ENCODE measurements at places on chromosomes 12 and 14.

GRCh38 chr12:13570005-13570694, 373.6 kb downstream of the EMP1 start:
- no peak for DNase-seq

DNA sequence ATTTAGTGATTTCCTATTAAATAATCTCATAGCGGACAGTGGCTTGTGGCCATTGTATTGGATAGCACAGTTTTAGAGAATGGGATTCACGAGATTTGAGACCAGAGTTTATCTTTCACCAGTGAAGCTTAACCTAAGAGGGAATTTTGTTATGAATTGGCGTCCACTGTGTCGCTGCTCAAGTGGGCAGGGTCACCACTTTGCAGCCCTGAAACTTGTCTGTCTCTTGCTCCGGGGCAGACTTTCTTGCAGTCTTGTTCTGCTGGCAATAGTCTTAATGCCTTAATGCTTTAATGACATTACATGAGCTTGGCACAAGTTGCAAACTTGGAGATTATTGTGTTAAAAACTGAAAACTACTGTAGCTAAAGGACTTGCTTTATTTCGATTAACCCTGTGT, 72.8 kb upstream of the PPM1H start:
- no peak for DNase-seq

- DNase-seq, result no peak
These were observed 17.6 kb downstream of the CALCOCO1 start for GRCh38 chr12:53709671-53710070.

GRCh38 chr14:30657606-30658163, 35.6 kb downstream of the SCFD1 start:
- no peak for DNase-seq

DNA sequence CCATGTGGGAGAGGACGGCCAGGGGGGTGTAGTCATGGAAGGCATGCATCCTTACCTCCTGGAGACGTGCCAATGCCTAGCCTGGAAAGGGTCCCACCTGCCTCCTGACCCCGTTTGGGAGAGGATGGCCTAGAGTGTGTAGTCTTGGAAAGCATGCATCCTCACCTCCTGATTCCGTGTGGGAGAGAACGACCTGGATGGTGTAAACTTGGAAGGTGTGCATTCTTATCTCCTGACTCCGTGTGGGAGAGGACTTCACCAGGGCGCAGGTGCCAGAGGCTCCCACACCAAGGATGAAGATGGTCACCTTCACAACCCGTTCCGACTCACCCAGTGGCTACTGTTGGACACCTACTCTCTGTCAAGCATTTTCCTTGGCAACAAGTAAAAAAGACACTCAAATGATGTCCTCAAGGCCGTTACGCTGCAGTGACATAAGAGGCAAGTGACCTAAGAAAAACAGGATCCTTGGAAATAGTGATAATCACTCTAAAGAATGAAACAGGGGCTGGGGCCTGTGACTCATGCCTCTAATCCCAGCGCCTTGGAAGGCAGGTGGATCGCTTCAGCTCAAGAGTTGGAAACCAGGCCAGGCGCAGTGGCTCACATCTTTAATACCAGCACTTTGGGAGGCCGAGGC, 37.5 kb upstream of the FZD10 start:
- DNase-seq, result no peak

- no peak for DNase-seq
These were observed 1048.9 kb downstream of the BCL11B start for GRCh38 chr14:98223106-98223505.

GRCh38 chr12:26836201-26836600, 3.2 kb upstream of the ITPR2 start:
- DNase-seq, result no peak

GRCh38 chr12:118354903-118355302, 17.8 kb downstream of the TAOK3 start:
- DNase-seq, result no peak

- DNase-seq, result no peak
These were observed 16.3 kb downstream of the RAPGEF3 start for GRCh38 chr12:47742253-47742825.

DNA sequence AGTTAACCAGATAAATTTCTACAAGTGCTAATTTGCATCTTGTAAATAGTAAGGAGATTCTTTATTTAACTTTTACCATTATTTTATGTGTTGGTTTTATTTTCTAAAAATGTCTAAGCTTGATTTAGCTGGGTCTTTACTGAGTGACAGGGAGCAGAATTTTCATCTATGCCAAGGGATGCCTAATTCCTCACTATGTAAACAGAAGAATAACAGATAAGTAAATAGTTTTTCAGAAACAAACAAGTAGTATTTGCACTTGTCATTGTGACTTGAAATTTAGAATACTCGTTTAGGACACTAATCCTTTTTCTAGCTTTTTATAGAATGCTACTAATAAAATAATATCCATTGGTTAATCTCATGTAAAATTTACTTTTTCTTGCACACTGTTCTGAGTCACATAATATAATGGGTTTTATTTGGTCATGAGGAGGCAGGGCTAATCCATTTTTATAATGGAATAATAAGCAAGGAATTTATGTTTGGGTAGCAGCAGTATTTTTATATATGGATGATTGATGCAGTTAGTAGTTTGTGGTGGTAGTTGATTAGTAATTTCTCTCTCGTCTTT, 746.5 kb downstream of the SLC6A15 start:
- DNase-seq, result no peak

DNA sequence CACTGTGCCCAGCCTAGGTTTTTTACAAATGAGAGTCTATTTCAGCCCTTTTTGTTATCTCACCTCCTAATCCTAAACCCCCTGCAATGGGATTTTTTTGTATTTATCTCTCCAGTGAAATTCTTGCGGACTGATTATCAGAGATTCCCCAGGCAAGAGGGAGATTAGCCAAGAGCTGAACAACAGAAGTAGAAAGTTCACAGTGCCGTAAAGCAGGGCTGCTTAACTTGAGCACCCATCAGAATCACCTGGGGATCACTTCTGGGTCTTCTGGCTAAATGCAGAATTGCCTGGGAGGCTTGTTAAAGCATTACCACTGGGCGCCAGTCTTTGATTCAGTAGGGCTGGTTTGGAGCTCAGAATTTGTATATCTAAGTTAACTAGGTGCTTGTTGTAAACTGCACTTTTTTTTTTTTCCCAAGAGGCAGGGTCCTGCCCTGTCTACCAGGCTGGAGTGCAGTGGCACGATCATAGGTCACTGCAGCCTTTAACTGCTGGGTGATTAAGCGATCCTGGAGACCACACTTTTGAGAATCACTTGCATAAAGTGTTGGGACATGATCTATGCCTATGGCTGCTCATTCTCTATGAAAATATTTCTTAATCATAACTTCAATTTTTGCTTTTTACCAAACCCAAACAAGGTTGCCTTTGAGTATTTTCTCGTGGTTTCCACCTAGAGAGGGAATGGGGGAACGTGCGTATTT, 1.1 kb upstream of the DPPA3 start:
- no peak for DNase-seq

DNA sequence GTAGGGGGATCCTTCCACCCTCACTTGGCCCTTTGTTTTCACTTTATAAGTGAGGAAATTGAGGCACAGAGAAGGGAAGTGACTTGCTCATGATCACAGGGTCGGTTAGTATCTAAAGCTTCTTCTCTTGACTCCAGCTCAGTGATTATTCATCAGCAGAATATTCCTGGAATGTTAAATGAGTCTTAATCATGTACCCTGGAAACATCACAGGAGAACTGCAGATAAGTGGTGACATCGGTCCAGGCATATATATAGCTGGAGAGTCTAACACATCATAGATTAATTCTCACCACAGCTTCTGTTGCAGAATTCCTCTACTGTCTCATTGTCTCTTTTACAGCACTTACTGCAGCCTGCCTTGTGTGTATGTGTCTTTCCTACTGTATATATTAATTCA, 69.9 kb downstream of the PAH start:
- DNase-seq, result no peak

DNA sequence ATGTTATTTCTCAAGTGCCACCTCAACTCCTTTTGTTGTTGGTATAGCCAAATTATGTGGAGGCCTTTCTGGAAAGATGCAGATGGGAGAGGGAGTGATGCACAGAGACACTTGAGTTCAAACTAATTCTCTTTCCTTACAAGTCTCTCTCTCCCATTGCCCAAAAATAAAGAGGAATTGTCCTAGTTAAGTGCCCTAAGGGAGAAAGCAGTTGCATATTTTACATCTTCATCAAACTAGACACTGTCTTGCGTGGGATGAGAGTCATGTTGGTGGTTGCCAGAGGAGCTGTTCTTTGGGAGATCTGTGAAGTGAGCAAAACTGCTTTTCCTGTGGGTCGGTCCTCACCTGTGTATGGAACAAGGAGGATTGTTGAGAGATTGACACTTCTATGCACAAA, 72.2 kb downstream of the EP400 start:
- DNase-seq, result no peak

DNA sequence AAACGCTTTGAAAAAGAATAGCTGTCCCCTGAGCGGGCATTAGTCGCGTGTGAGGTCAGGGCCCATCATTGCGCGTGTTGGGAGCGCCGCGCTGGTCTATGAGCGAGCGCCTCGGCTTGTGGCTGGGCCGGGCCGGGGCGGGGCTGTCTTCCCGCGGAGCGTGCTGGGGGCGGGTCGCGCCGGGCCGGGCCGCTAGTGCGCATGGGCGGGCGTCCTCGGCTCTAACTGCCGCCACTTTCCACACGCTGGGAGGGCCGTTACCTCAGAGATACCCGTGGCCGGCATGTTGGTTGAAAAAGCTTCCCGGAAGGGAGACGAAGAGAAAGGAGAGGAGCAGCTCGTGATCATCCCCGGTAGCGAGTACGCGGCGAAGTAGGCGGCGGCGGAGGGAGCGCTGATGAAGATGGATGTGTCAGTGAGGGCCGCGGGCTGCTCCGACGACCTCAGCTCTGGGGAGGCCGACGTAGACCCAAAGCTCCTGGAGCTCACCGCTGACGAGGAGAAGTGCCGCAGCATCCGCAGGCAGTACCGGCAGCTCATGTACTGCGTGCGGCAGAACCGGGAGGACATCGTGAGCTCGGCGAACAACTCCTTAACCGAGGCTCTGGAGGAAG, at the start of gene EID3:
EID3 (plus strand) TSS at position 202 of the 614 bp plus-strand sequence; CDS start at position 398, 196 bp downstream.
- DNase-seq, result peak; percentile 86

- no peak for DNase-seq
These were observed 127.7 kb downstream of the DACT1 start for GRCh38 chr14:58765418-58765831.

DNA sequence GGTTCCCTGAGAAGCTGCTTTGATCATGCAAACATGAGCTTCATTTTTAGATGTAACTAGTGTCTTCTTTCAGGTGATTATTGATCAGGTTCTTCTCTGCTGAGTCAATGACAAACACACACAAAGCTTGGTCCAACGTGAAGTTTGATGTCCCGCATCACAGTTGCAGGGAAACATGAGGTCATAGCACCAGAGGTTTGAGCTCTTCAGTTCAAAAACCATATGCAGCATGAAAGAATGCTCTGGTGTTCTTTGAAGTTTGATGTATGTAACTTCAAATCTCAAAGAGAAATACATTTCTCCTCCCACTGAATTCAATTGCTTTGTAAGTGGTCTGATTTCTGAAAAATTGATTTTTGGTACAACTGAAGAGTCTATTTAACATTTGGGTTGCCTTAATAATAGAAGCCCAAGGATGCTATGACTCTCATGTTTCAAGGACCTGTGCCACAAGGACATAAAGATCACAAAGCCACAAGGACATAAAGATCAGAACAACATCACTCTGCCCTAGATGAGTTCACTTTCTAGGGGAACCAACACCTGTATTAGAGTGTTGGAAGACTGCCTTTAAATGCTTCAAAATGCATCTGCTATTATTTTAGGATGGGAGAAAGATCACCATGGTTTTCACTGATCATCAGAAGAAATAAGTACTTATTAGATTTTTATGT, 31.1 kb upstream of the AMIGO2 start:
- no peak for DNase-seq

DNA sequence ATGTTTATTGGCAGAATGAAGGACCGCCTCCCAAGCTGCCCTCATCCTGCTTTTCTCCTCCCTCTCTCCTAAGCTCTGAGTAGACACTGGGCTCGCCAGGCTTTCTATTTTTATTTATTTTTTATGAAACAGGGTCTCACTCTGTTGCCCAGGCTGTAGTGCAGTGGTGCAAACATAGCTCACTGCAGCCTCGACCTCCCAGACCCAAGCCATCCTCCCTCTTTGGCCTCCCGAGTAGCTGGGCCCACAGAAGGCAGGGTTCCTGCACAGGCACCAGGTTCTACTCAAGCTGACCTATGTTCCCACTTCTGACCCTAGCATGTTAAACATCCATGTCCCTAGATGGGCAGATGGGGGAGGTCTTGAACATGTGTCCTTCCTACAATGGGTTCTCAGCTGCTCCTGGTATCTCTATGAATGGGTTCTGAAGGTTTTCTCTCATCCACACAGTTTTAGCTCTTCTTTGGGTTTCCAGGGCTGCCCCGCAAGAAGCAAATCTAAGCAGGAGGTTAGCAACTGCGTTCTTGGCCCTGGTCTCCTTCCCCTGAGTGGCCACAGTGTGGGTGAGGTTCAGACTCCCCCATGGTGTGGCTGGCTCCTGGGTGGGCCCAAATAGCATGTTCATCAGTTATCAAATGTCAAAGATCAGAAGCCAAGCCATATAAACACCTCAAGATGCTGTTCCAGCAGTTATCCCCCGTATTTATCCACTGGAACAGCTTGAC, 167.3 kb downstream of the ZFP36L1 start:
- no peak for DNase-seq

DNA sequence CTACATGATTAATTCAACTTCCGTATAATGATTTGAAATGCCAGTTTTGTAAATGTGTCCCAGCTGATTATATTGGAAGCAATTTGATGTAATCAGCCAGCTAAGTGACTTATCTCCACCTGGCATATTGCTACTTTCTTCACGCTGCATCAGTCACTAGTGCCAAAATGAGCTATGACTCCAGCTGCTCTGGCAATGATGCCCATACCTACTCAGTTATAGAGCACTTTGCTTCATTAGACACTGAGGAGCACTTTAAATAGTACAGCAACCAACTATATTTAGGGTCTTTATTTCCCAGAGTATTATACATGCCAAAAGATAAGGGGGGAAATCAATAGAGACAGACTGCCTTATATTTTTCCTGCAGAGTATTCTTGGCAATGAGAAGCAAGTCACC, 67.9 kb upstream of the LIN7A start:
- DNase-seq, result no peak

GRCh38 chr14:104215706-104216334, 77.4 kb downstream of the KIF26A start:
- no peak for DNase-seq

DNA sequence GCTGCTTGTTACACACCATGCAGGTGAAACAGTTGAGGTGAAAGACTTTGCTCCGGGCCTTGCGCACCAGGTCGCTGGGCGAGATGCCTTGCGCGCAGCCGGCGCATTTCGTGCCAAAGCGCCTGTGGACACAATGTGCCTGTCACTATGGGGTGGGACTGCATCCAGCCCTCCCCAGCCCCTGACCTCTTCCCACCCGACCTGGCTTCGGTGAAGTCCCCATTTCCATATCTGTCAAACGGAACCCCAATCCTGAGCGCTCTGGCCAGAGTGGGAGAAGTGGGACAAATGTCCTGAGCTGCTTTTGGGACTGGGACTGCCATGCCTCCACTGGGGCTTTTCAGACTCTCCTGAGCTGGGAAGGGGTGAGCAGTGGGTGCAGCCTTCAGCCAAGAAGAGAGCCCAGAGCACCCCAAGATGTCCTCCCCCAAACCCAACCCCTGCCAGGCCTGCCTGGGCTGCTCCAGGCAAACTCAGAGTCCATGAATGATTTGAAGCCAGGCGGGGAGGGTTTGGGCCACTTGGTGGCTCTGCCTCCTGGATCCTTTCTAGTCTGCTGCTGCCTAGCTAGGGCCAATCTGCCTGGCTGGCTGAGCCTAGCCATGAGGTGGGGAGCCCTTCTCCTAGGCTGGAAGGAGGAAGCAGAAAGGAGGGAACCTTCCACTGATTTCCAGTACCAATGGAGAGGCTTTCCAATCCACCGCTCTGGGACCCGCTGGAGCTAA, 2.3 kb downstream of the LHX5 start:
- no peak for DNase-seq

Measured in globus pallidus (tissue), 1 donor.